ENCODE measurements at places on chromosomes 7 and 10.

GRCh38 chr7:21159506-21159905 lies 268.4 kb upstream of the SP4 start:
- no peak for DNase-seq

DNA sequence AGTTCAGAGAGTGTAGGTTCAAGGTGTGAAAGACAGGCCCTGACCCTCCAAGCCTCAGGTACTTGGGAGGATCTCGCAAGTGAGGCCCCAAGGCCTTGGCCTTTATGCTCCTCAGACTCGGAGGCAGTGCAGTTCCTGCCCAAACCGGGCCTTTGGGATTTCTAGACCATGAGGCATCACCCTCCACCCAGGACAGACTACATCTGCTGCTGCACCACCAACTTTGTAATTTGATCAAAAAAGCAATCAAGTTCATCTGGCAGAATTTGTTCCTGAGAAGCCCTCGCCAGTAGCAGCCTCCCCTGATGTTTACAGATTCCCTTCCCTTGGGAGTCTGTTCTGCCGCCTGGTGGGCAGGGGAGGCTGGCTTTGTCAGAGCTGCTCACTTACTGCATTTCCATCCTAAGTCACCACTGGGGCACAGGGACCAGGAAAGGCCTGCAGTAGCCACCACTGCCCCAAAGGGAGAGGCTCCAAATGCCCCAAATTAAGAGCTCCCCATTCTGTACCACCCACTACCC lies 2.1 kb downstream of the CAMK2G start:
- no peak for DNase-seq

GRCh38 chr10:4749271-4749574 lies 76.8 kb upstream of the AKR1E2 start:
- no peak for DNase-seq

GRCh38 chr7:134943785-134944400 lies 42.4 kb upstream of the AGBL3 start:
- peak; percentile 36 for DNase-seq

- DNase-seq = peak; percentile 87
These were observed at the start of gene HOXA11 for GRCh38 chr7:27185013-27185853. HOXA11 (minus strand) TSS chr7:27185232; CDS start chr7:27185144, 88 bp downstream.

GRCh38 chr10:29969255-29970011 lies 90.0 kb downstream of the JCAD start:
- DNase-seq = no peak

DNA sequence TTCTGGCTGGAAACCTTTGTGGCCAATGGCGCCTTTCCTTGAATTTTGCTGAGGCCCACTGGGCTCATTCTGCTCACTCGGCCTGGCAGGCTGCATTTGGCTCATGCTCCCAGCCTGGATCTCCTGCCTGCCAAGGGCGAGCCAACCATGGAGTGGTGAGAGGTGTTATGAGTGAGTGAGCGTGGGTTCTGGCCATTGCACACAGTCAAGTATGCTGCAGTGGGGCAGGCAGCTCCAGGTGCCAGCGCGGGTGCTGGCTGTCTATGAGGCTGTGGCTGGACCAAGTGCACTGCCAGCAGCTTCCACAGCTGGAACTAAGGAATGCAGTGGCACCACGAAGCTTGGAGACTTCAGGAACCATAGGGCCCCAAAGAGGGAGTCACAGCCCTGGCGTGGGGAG lies 42.2 kb upstream of the TUBB8 start:
- no peak for DNase-seq

GRCh38 chr10:58648131-58648530 lies 135.5 kb downstream of the BICC1 start:
- DNase-seq = no peak

DNA sequence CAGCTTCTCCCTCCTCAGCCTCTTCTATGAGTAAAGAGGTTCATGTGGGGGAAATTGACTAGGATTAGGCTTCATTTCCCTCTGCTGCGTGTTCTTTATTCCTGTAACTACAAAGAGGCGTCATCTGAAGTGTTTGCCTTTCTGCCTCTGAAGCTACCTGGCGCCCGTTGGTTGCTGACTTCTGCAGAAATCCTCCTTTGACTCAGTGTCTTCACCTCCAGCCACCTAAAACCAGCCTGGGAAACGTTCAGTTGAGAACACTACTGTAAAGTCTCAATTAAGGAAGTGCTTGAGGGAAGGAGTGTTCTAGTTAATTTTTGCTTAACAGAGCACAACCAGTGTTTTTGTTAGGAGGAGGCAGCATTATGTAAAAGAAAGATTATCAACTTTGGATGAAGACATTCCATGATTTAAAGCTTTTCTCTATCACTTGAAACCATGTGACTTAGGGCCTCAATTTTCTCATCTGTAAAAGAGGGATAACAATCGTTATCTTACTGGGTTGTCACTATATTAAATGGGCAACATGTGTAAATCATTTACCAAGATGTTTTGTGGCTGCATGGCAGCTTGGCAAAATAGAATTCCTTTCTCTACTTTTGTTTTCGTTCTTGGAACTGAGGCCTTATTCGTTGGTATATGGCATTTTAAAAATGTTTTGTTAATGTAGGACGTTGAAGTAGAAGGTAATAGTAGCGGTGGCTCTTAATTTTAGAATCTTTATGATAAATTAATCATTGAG lies 642.9 kb downstream of the SDK1 start:
- no peak for DNase-seq

DNA sequence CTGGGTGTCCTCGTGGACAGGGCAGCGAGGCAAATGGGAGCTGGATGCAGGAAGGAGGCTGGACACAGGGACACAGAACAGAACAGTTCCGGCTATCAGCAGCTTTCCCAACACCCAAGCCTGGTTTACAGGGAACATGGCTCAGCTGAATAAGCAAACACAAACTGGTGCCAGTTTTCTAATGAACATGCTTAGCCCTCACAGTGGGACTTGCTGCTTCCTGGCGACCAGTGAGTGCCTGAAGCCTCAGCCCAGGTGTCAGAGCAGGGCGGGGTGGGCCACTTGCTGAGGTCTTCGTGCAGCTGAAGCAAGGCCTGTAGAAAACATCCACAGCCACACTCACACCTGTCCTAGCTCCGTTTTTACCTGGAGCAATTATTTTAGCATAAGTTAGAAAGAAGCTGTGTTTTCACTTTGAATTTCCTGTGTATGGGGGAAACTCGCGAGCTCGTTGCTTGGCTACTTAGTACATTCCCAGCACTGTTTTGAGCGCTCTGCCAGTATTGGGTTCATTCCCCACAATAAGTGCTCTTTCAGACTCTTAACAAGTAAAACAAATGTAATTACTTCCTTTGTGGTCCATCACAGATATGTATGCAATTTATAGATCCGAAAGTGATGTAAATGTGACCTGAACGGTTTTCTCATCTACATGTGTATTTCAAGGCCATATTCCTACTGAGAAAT lies 261.2 kb upstream of the SHH start:
- DNase-seq = no peak

- no peak for DNase-seq
These were observed 46.8 kb downstream of the PIK3AP1 start for GRCh38 chr10:96673318-96674099.

DNA sequence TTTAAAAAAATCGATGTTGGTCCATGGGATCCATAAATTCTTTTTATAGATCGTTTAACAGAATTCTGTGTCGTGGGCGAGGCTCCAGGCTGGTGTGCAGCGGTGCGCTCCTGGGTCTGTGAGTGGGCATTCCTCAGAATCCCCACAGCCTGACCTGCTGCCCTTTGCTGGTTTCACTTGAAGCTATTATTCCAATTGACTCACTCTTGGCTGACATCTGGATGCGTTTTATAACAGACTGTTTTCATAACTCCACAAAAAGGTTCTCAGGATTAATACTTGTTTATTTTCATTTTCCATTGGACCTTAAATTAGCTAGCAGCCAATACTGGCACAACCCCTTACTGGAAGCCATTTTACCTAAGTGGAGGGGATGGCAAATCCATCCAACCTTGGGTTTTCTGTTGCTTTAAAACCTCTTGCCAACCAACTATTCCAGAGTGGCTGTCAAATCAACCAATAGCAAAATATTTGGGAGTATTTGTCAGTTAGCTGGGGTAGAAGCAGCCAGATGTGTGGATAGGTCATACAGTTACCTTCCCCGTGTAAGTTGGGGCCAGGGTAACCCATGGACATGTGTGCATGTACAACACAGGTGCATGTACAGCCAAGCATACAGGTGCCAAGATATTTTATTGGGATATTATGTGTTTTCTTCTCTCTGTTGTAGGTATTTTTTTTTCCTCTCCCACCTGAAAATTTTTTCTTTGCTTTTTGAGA lies 160.7 kb upstream of the ZNF32 start:
- DNase-seq = no peak

DNA sequence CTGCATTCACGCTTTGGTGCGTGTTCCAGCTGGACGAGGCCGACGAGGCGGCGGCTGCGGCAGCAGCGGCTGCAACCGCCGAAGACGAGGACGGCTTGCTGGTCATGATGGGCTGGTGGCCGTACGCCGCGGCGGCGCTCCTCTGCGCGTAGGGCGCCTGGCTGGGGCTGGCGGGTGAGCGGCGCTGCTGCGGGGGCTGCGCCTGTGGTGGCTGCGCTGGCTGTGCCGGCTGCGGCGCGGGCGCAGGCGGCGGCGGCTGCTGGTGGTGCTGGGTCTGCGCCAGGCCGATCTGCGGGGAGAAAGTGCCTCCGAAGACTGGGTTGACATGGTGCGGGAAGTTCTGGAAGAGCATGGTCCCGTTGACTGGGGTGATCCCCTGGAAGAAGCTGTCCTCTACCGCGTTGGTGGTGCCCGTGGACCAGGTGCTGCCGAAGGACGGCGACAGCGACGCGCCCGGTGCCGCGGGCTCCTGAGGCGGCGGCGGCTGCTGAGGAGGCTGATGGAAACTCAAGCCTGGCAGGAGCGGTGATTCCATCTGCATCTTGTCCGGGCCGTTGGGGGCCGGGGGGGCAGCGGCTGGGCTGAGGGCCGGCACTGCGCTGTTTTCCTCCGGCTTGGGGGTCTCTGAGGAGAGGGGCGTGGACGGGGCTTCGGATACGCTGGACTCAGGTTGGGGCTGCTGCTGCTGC lies 51.1 kb downstream of the CPEB3 start:
- no peak for DNase-seq

- no peak for DNase-seq
These were observed 46.1 kb downstream of the PAX2 start for GRCh38 chr10:100791369-100792058.

DNA sequence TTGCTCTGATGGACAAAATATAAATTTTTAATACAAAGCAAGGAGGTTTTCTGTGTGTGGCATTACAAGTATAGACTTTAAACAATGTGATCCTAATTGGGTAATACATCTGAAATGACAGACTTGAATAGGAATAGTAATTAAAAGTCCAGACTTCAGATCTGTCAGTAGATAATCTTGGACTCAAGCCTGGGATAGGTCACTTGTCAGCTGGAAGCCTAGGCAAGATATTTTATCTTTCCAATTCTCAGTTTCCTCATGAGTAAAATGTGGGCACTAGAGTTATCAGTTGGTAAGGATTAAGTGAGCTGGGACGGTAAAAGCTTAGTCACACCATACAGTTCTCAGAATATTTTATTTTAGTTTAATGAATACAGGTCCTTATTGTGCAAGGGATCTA lies 10.4 kb upstream of the ZMYND11 start:
- no peak for DNase-seq

GRCh38 chr10:6678211-6678803 lies 98.2 kb upstream of the PRKCQ start:
- DNase-seq = peak; percentile 79

- no peak for DNase-seq
These were observed 87.3 kb upstream of the DIP2C start for GRCh38 chr10:776772-777171.

DNA sequence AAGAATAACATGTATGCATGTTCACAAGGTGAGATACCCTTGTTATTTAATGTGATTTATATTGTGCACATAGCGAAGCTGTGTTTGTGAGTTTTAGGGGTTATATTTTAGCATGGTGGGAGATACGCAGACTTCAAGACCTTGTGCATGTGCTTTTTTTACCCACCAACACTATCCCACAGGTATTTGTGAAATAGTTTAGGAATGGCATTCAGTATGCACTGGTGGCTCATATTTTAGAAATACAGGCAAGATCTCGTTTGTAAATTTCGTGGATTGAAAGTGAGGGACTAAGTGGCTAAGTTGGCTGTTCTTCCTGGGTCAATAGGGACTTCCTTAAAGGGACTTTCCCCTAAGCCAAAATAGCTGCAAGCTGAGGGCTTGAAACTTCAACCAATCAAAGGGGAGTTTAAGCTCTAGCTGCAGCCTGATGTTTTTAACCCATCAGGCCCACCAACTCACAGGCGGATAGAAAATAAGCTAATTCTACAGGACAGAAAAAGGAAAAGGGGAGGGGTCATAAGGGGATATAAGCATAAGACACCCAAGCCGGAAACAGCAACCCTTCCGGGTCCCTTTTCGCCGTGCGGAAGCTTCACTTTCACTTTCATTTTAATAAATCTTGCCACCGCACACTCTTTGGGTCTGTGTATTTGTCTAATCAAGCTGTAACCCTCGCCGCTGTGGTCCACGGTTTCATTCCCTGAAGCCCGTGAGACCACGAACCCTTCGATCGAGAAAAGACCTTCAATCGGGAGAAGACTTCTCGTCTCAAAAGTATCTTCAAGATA lies 291.0 kb downstream of the GPR158 start:
- no peak for DNase-seq

- DNase-seq = no peak
These were observed 43.8 kb upstream of the CSTF2T start for GRCh38 chr10:51743146-51743545.

DNA sequence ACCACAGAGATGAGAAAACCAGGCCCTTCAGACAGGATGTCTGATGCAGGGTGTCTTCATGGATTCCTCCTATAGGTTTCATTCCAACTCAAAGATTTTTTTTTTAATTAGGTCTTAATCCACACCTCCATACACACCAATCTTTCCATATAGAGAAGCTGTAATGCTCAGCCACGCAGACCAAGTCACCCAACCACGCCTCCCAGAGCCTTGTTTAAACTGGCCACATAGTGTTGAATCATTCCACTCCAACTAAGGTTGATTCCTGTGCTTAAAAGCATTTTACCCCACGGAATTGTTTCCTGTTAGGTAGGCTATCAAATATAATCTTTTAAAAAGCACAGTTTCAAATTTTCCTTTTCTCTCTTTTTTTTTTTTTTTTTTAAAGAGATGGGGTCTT lies 153.6 kb downstream of the TYW1B start:
- DNase-seq = no peak

DNA sequence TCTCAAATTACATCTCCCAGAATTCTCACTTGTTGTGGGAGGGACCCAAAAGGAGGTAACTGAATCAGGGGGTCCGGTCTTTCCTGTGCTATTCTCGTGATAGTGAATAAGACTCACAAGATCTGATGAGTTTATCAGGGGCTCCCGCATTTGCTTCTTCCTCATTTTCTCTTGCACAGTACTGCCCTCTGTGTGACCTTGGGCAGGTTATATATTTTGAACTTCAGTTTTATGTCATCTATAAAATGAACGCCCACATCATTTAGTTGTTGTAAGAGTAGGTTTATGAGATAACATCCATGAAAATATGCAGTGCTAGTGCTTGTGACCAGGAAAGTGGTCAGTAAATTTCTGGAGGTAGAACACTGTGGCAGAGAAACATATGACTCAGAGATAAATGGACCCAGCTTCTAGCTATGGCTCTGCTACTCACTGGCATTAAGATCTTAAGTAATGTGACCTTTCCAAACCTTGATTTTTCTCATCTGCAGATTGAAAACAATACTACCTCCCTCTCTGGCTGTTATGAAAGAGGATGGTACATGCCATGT lies 44.3 kb downstream of the SCRN1 start:
- no peak for DNase-seq

GRCh38 chr10:114953047-114953446 lies 15.1 kb downstream of the TRUB1 start:
- DNase-seq = no peak

- no peak for DNase-seq
These were observed 78.9 kb upstream of the SMIM30 start for GRCh38 chr7:113197274-113197673.

GRCh38 chr7:150322833-150323681 lies at the start of the genes ACTR3C and LRRC61:
ACTR3C (minus strand) TSS chr7:150323545; CDS start chr7:150295296, 28,249 bp downstream.
LRRC61 (plus strand) TSS chr7:150323355; CDS start chr7:150336862, 13,507 bp downstream.
- DNase-seq = no peak
